Nephron progenitor cell (in vitro differentiated cells): ENCODE measurements at places on chromosomes 16 and 17.
A peak's percentile ranks its signal among the peaks of the same experiment; 100 is the strongest.

DNA sequence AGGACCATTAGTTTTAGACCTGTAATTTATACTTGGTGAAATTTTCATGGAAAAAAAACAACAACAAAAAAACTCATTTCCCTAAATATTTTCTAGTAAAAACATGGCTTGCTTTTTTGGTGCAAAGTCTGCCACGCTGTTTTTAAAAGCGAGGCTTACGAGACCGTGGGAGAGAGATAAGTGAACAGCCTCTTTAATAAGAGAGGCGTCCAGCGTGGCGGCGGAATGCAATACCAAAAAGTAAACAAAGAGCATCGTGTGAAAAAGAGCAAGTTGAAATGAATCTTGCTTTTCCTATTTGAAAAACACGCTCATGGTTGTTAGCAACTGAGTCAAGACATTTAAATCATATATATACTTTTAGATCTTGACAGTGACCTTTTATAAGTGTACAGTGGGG lies 10.5 kb upstream of the MSI2 start:
- no peak for DNase-seq

DNA sequence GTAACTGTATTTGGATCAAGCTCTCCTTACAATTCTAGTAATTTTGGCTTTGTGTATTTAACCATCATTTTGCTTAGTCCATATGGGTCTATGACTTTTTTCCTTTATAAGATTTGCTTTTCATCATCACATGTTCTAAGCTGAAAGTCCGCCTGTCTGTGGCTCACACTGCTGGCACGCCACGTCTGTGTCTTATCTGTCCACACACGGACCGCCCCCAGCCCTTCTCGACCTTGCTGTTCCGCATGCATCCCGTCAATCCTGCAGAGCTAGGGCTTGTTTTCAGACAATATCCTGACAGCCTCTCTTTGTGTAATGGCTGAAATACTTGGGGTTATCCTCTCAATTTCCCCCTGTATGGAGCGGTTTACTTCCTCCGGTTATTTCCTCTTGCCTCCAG lies 8.4 kb upstream of the ALDH3A1 start:
- no peak for DNase-seq

- peak; percentile 65 for DNase-seq
Measured at GRCh38 chr16:1614456-1615102, 2.4 kb downstream of the CRAMP1 start.

- DNase-seq = no peak
Measured at GRCh38 chr17:37708616-37709212, 36.1 kb downstream of the HNF1B start.

DNA sequence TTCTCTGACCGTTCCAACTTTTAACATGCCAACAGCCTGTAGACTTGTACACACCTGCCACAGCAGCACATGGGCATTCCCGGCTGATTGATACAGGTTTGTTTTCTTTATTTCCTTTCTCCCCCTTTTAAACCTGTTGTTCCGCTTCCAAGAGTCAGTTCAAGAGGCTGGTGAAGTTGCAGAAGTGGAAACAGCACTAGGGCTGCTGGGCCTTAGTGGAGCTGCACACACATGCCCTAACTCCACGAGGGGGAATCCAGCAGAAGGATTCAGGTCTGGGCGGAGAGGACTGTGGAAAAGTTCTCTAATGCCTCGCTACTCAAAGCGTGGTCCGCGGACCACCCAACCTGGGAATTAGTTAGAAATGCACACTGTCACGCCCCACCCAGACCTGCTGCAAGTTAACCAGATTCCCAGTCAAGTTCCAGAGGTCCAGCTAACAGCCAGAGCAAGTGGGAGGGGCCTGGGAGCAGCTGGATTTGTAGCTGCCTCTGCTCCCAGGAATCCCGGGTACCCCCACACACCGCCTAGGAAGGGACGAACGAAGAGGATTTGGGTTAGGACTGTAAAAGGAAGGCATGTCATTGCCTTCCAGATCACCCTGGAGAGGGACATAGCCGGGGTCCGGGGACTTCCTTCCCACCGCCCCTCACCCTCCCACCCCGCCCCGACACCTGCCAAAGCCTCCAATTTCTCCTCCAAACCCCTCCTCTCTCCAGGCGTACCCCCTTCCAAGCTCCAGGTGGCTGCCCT lies 542 bp downstream of the SLC39A11 start:
- peak; percentile 51 for DNase-seq

- no peak for DNase-seq
Measured at GRCh38 chr16:149024-149660, 3.3 kb upstream of the HBZ start.

GRCh38 chr17:11814655-11815262 lies 182.5 kb downstream of the ZNF18 start:
- no peak for DNase-seq

DNA sequence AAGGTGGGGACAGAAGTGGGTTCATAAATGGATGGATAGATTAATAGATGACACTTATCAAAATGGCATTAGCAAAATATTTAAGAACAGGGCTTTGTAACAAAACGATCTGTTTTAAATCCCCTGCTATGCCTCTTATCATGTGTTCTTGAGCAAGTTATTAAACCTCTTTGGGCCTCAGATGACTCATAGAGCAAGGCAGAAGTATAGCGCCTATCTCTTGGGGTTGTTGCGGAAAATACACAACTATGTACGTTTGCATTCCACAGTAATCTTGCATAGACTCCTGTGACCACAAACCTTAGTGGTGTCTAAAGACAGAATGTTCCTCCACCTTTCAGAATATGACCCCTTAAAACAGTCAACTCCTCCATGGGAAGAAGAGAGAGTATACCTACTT lies 116.8 kb downstream of the CDYL2 start:
- DNase-seq = no peak

GRCh38 chr16:2267913-2268666 lies at the start of gene RNPS1:
RNPS1 (minus strand) TSS chr16:2268126; CDS start chr16:2264643, 3,483 bp downstream.
- peak; percentile 98 for DNase-seq

GRCh38 chr16:3096362-3096761 lies 2.7 kb downstream of the ZSCAN10 start:
- DNase-seq = no peak

GRCh38 chr16:977081-977701 lies 4.4 kb upstream of the SOX8 start:
- peak; percentile 48 for DNase-seq

DNA sequence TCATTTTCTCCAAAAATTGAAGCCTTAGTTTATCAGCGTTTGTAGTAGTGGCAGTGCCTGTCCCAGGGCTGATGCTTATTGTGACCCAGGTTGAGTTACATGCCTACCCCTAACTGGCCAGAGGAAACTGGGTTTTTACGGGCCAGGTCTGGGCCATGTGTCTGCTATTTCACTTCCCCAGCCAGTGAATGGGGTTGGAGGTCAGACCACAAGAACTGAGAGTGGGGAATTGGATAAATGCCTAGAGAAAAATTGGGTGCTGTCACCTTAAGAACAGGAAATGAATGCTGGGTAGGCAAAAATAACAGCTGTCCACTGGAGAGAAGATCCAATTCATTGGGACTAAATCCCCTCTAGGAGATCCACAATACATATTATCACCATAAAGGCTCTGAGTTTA lies 5.2 kb downstream of the ADPRM start:
- no peak for DNase-seq

DNA sequence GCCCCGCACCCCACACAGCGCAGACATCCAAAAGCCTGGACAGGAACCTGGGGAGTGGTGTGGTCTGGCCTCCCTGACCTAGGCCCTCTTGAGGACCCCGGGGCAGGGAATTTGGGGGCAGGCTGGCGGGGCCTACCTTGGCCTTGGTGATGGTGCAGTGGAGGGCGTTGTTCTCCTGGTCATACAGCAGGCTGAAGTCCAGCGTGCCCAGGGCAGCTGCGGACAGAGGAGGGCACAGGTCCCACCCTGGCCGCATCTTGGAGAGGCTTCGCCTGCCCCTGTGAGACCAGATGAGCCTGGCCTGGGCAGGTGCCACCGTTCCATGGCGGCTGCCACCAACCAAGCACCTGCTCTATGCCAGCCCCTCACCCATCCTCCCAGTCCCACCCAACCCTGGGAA lies 9.0 kb downstream of the DOC2B start:
- no peak for DNase-seq

DNA sequence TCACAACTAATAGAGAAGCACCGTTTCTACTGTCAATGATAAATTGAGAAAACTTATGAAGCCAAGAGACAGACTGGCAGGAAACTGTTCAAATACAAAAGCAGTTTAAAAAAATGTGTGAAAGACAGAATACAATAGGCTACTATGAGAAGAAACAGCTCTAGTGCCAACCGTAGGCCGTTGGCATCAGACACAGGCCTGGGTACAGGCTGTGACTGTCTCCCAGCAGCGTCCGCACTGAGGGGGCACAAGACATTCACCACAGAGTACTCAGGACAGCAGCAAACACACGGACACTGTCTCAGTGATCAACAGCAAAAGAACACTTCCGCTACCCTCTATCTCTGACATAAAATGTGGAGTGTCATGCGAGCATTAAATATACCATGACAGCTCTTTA lies 7.8 kb upstream of the C1QBP start:
- DNase-seq = no peak

GRCh38 chr16:87233928-87234327 lies 83.3 kb downstream of the C16orf95 start:
- no peak for DNase-seq

DNA sequence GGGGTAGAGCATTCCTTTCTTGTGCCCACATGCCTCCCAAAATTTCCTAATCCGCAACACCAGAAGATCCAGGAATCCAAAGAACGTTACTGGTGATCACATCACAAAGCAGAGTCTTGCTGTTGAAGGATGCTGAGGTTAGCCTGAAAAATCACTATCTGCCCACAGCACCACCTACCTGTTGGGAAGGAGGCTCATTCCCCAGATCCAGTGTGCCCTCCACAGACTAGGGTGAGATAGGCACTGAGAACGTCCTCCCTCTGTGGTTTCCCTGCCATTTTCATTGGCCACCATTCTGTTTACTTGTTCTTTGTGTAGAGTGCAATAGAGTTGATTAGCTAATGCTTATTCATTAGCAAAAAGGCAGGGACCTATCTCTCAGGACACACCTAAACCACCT lies 30.3 kb downstream of the RCVRN start:
- DNase-seq = no peak

DNA sequence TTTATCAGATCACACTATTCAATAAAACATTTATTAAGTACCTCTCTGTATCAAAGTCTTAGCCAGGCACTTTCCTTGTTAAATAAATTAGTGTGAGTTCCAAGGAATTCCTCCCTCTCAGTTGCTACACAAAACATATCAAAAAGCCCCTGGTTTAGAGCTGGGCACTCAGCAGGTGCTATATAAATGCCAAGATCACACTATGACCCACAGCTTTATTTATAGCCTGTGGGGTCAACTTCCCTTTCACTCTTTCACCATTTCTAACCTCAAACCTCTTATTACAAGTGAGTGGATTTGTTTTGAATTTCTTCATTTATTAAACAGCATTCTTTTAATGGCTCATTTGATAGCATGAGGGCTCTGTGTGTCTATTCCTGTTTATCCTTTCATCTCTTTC lies 112.6 kb upstream of the MPHOSPH6 start:
- DNase-seq = no peak

- no peak for DNase-seq
Measured at GRCh38 chr17:60248618-60249289, 99.0 kb downstream of the CA4 start.

- no peak for DNase-seq
Measured at GRCh38 chr17:31321481-31321880, at the start of gene EVI2A. EVI2A (minus strand) TSS chr17:31321622; CDS start chr17:31319013, 2,609 bp downstream.

- DNase-seq = no peak
Measured at GRCh38 chr17:41073676-41074075, 8.0 kb upstream of the KRTAP2-4 start.

DNA sequence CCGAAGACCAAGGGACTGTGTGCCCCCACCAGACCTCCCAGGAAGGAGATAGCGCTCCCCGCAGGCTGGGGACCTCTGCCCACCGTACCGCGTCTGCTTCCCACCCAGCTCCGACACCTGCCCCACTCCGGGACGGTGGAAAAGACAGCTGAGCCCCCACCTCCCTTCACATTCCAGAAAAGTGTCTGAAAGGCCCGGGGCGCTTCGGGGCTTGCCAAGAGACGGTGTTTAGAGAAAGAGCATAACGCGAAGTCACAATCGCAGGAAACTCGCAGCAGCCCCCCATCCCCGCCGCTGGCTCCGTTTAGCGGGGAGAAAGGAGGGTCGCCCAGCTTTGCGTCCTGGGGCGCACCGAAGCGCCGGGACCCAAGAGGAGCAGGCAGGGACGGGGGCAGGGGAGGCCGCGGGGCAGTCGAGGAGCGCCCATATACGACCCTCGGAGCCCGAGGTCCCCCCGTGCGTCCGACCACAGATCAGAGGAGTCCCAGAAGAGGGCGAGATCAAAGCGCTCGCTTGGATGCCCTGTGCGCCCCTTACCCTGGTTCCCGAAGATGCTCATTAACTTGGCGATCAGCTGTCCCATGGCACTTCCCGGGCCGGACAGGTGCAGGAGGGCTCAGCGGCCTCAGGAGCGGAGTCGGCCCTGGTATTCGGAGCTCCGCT lies 652 bp downstream of the ARL5C start:
- DNase-seq = peak; percentile 32

DNA sequence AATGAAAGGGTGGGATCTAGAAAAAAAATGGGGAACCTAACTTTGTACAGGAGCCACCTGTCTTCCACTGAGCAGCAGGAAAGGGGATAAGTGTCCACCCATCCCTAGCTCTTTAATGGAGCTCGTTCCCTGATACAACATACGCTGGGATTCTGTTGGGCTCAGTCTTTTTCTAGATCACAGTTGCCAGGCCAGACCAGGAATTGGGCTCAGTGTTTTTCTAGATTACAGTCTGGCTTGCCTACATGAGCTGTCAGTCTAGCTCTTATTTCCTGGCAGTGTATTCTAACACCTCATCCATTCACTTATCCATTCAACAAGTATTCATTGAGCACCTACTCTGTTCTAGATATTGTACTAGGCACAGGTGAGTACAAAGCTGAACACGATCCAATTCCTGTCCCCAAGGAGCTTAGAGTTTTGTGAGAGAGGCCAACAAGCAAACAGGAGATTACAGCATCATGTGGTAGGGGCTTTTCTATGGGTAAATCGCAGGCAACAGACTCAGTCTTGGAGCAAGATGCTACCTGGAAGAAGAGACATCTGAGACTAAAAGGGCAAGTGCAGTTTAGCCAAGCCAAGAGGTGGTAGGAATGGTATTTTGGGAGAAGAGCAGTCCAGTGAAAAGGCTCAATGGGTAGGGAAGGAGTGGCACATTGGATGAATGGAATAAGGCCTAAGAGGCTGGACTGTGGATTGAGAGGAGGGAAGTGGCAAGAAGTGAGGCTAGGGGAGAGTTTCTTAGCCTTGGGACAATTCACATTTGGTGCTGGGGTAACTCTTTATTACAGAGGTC lies 138.0 kb upstream of the HS3ST2 start:
- DNase-seq = no peak
